Inflammatory macrophage treated with lipopolysaccharide for 1 hour (primary cell): ENCODE measurements at places on chromosomes 6 and 20.
A peak's percentile ranks its signal among the peaks of the same experiment; 100 is the strongest.

DNA sequence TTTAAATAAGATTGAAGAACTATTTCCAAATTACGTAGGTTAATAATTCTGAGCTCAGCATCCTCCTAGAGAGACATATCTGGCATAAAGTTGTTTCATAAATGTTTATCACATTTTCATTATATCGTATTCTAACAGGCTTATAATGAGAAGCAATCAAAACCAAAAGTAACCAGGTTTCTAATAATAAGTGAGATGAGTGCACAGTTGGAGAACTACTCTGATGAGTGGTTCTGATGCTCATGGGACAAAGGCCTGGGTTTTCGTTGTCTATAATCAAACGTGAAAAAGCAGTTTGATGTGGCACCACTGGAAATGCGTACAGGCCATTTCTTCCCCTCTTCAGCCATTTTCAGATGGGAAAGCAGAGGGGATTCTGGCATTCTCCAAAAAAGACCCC lies 4.7 kb upstream of the SERPINB6 start:
- no peak for DNase-seq

- no peak for DNase-seq
Observed at GRCh38 chr6:90044833-90045381, 150.6 kb downstream of the GJA10 start.

DNA sequence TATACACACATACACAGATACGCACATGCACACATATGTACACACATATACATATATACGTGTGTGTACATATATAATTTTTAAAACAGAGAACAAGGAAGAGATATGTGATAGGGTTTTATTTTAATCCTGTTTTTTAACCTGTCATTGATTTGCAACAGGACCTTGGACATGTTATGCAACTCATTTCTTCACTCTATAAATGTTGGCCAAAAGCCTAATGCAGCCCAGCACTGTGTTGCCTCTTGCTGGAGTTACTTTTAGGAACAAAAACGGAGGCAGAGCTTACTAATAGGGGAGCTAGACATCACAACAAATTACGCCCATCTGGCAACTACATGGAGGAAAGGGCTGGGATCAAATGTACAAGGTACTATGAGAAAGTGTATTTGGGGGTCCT lies 179.9 kb upstream of the TAB2 start:
- DNase-seq = no peak

GRCh38 chr6:157519255-157520116 lies 138.5 kb downstream of the ZDHHC14 start:
- DNase-seq = no peak

GRCh38 chr6:11317885-11318771 lies 85.7 kb upstream of the NEDD9 start:
- DNase-seq = peak; percentile 86

GRCh38 chr6:167347226-167347625 lies 22.3 kb downstream of the TTLL2 start:
- DNase-seq = no peak

DNA sequence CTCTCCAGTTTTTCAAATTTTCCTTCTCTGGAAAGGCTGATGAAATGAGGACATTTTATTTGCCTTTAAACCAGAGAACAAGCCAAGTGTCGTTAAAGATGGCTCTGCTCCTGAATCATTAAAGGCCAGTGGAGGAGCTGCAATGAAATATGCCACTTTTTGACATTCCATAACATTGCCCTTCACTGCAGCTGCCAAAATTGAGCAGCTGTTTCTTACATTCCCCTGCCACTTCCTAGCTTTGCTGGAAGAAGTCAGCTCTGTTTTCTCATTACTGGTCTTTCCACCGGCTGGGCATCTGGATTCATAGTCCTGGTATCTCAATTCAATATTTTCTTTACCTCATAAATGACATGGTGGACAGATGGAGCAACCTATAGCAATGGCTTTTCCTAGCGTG lies 45.5 kb upstream of the NRN1 start:
- DNase-seq = no peak
